Activated T-cell treated with anti-CD3 and anti-CD28 coated beads for 4 hours (primary cell): ENCODE measurements at places on chromosomes 16 and 17.
A peak's percentile ranks its signal among the peaks of the same experiment; 100 is the strongest.

- no peak for DNase-seq
Observed at GRCh38 chr16:65070831-65071432, 50.9 kb downstream of the CDH11 start.

DNA sequence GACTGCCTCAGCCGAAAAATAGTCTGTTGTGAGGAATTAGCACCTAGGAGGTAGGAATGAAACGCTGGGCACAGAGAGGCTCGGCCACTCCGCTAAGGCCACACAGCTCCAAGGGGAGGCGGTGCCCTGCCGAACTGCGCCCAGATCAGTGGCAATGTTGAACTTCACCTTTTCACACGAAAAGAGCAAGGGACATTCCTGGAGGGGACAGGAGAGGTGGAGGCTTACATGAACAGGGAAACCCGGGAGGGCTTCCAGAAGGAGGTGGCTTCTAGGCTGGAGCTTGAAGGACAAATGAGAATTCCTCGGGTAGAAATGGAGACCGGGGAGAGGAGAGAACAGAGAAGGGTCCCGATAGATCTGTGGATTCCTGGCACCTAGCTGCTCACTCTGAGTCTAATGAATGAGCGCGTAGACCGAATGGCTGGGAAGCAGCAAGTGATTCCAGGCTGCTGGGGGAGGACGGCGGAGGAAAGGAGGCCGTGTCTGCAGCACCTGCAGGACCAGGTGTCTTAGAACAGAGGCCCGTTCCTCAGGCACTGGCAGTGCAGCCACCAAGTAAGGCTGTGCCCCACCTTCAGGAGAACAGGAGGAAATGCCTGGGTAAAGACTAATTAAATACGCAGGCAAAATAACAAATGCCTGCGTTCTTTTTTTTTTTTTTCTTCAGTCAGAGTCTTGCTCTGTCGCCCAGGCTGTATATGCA lies 722 bp upstream of the SLC38A10 start:
- DNase-seq, result peak; percentile 25

- DNase-seq, result no peak
Observed at GRCh38 chr17:60098578-60098977, 19.9 kb upstream of the HEATR6 start.

DNA sequence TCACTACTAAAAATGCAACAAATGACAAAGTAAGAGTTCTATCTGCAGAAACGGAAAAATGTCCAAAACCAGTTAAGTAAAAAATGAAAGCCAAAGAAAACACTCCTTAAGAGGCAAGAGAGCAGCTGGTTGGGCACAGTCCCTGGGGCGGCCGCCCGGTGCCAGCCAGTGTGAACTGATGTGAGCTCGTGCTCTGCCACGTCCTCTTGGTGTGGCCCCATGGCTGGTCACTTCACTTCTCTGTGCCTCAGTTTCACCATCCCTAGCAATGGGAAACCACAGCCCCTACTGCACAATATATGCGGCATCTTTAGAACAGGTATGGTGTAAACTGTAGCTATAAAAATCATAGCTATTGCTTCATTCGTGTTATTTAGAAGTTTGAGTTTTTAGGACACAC lies 21.2 kb downstream of the USP36 start:
- no peak for DNase-seq

DNA sequence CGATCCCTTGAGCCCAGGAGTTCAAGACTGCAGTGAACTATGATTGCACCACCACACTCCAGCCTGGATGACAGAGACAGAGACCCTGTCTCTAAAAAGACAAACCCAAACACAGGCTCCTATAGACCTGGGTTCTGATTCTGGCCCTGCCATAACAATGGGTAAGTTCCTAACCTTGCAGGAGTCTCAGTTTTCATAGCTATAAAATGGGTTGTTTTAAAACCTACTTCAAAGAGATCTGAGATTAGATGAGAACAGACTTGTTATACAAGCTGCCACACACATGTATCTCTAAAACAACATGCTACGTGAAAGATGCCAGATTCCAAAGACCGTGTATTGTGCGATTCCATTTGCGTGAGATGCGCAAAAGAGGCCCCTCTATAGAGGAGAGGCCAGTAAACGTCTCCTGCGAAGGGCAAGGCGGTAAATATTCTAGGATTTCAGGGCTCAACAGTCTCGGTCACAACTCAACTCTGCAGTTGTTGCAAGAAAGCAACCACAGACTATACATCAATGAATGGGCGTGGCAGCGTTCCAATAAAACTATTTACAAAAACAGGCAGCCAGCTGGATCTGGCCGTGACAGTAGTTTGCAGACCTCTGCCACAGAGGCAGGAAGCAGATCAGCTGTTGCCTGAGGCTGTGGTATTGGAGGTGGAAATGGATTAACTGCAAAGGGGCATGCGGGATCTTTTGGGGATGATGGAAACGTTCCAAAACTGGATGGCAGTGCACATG lies 5.9 kb downstream of the CORO7 start:
- DNase-seq, result no peak

- no peak for DNase-seq
Observed at GRCh38 chr17:69485901-69486643, 71.6 kb downstream of the MAP2K6 start.
